ENCODE measurements at places on chromosomes 7 and 10. TPM values are rescaled to one million over a fixed set of nuclear protein-coding genes. Genes with fewer than 3 reads are reported as not detected.

Gene GAD2
- total RNA-seq = not detected

Gene ERVW-1
- total RNA-seq = 1.6 TPM

Gene ZNF680
- total RNA-seq = 11.2 TPM

DNA sequence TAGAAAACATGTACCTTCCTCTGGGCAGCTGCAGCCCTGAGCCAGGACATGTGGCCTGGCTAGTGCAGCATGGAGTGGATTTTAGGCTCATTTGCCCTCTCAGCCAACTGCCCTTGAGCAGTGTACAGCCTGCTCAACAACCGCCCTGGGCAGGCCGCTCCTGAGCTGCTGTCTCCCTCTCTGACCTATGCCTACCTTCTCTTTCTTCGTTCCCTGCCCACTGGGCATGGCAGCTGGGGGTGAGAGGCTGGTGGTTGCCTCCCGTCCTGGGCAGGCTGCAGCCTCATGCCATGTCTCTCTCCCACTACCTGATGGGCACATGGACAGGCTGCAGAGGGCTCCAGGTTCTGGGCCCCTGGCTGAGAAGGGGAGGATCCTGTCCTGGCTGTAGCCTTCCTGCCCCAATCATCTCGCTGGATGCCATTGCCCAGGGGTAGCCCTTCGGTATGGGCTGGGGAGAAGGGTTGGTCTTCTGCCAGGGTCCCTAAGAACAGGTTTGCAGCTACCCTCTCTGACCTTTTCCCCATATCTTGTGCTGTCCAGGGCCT is 97.3 kb downstream of the NEURL1 start:
- no peaks in the 10 kb centered on the region for H3K36me3 ChIP-seq
- H3K4me1 ChIP-seq = no peaks in the 10 kb centered on the region
- DNase-seq = no peak
- H3K4me3 ChIP-seq = no peak overlapping the region

- no peaks in the 10 kb centered on the region for H3K4me1 ChIP-seq
- H3K36me3 ChIP-seq = no peaks in the 10 kb centered on the region
- no peak for DNase-seq
- H3K27ac ChIP-seq = no peak overlapping the region
Observed at GRCh38 chr7:119392-120163, 72.8 kb upstream of the FAM20C start.

Gene PIP
- not detected for total RNA-seq

Gene APBB1IP
- 0.14 TPM for total RNA-seq

DNA sequence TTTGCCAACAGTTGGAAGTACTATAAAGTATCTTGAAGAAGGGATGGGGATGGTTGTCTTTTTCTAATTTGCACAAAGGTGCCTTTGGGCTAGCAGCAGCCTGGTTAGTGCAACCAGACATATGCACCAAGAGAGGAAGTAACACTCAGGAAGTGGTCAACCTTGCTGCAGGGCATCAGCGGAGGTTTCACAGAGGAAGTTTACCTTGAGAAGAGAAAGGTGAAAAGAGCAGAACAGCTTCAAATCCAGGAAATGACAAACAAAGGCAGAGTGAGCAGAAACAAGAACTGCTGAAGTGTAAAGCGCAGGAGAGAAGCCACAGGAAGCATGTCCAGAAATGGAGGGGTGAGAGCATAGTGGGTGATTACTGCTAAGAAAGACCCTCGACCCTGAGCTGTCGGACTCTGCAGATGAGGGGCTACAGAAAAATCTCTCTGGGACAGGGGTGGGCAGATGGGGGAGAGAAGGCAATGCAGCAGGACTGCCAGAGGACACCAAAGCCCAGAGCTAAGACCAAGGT is 66.9 kb downstream of the STK17A start:
- no peak overlapping the region for H3K4me3 ChIP-seq
- H3K27me3 ChIP-seq = no peaks in the 10 kb centered on the region
- H3K4me1 ChIP-seq = peaks cover 7% of the 10 kb centered on the region
- DNase-seq = no peak
- H3K36me3 ChIP-seq = peaks cover 25% of the 10 kb centered on the region

Measured in endodermal cell (in vitro differentiated cells).